Gastroesophageal sphincter (tissue), 4 donors: ENCODE measurements at places on chromosomes 7 and 10. TPM values are rescaled to one million over a fixed set of nuclear protein-coding genes. Genes with fewer than 3 reads are reported as not detected.

Gene ANKRD1
- not detected for total RNA-seq

Gene NRAP
- not detected for total RNA-seq

Gene GNAI1
- total RNA-seq, result 136 TPM

Gene HSPA12A
- total RNA-seq, result 24.0 TPM

Gene HK1
- 128 TPM for total RNA-seq

Gene CHN2
- total RNA-seq, result 15.3 TPM

Gene GPR15LG
- total RNA-seq, result 1.2 TPM

Gene CYP3A4
- not detected for total RNA-seq

Gene NXPH1
- total RNA-seq, result not detected

Gene FAM25A
- not detected for total RNA-seq

Gene CUZD1
- 1.4 TPM for total RNA-seq
